ENCODE measurements at places on chromosomes 6 and 20.
A peak's percentile ranks its signal among the peaks of the same experiment; 100 is the strongest.

DNA sequence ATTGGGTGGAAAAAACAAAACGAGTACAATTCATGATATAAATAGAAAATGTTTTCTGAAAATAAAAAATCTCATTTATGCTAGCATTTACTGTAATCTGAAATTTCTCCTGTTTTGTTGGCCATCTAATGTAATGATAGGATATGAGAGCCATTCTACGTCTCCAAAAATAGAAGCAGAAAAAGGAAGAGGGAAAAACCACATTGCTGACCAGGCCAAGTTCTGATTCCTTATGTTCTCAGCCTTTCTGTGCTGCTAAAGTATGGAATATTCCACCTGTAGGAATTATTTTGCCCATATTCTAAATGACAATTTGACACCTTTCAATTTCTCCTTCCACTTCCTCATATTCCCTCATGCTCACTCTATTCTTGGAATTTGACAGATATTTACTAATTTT lies 110.2 kb downstream of the TBXT start:
- DNase-seq: no peak

DNA sequence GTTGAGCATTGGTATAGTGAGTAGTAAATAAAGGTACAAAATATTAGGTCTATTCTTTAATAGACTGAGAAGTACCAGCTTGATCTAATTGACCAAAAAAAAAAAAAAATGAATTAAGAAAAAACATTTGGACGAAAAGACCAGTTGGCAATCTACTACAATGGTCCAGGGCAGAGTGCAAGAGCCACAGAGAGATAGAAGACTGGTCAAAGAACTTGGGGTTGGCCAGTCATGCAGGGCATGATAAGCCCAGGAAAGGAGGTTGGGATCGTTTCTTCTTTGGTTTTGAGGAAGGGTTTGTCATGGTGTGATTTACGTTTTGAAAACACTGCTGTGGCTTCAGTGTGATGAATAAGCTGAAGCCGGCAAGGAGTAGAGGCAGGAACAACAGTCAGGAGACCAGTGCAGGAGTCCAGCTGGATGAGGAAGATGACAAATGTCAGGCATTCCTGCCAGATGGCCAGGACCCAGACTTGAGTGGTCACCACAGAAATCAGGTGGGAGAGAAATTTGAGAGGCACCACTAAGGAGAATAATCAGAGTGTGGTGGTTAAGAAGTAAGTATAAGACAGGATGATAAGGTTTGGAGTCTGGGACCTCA lies 14.0 kb downstream of the SMLR1 start:
- DNase-seq: no peak

GRCh38 chr6:16759646-16760515 lies 1.4 kb downstream of the ATXN1 start:
- DNase-seq: peak; percentile 98

- no peak for DNase-seq
Measured at GRCh38 chr20:57200882-57201695, 65.4 kb downstream of the BMP7 start.

DNA sequence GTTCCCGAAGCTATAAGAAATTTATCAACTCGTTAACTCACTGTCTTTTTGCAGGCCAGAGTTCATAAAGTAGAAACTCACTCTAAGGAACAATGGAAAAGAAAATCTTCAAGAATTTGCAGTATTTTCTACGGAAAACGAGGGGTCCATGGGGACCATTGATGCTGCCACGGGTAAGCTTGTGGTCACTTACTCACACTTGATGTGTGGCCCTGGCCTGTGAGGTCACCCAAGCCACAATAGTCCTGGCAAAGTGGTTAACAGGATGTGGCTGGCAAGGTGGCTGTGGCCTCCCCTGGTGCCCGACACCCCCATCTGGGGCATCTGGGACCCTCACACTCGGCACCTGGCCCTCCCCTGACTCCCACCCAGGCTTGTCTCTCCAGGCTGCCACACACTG lies 123.4 kb downstream of the C6orf118 start:
- DNase-seq: no peak
